ENCODE measurements at places on chromosomes 1 and 21. TPM values are rescaled to one million over a fixed set of nuclear protein-coding genes. Genes with fewer than 3 reads are reported as not detected.

The FCRL6 gene
- total RNA-seq: not detected

The KCNJ6 gene
- 0.36 TPM for total RNA-seq

The AK2 gene
- total RNA-seq: 120 TPM

DNA sequence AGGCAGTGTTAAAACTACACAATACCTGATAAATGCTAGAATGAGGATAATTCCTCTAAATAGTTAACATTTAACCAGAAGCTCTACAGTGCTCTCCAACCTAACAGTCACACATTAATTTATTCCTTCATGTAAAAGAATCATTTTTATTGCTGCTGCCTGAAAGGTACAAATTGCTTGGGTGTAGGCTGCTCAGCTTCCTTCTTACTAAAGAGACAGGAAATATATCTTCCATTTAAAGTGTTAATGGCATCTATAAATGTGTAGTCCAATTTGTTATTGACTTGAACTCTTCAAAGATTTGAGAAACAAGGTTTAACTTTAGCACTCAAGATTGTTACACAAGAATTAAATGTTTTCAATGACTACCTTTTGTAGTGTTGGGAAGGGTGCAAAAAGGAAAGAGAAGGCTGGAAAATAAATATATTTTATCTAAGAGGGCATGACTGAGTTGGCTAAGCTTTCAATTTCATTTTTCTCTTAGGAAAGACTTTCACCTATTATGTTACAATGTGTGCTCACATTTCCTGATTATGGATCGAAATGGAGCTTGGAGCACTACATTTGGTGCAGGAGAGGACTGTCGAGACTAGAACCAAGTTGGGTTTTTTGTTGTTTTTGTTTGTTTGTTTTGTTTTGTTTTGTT is 105.5 kb upstream of the CACYBP start:
- no peaks in the 10 kb centered on the region for H3K36me3 ChIP-seq
- DNase-seq: no peak
- H3K4me1 ChIP-seq: no peaks in the 10 kb centered on the region
- no peaks in the 10 kb centered on the region for H3K27me3 ChIP-seq
- H3K27ac ChIP-seq: no peak overlapping the region
- H3K4me3 ChIP-seq: no peak overlapping the region

GRCh38 chr1:200921571-200922110 is 26.9 kb downstream of the INAVA start:
- H3K4me1 ChIP-seq: no peaks in the 10 kb centered on the region
- H3K27ac ChIP-seq: no peak overlapping the region
- no peak for DNase-seq
- no peaks in the 10 kb centered on the region for H3K27me3 ChIP-seq

DNA sequence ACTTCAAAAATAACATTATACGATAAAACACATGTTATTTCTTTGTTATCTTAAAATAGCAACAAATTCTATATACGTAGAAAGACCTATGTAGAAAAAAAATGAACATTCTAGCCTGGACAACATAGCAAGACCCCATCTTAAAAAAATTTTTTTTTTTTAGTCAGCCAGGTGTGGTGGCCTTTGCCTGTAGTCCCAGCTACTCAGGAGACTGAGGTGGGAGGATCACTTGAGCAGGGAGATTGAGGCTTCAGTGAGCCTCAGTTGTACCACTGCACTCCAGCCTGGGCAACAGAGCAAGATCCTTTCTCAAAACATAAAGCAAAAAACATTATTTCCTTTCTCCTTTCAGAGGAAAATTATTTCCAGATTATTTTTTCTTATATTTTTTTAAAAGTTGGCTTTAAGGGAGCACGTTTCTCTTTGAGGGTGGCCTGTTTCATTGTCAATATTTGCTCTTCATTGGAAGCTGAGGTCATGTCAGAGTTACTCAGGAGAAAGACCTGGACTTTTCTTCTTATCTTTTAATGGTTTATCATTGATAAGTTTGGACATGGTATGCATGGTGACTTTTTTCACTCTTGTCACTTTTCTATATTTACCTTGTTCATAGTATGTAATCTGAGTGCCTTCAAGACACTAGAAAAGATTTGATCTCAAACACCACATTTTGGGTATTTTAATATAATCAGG is 32.0 kb downstream of the NFIA start:
- H3K27ac ChIP-seq: no peak overlapping the region
- H3K36me3 ChIP-seq: no peaks in the 10 kb centered on the region
- H3K27me3 ChIP-seq: no peaks in the 10 kb centered on the region
- no peak for DNase-seq

- H3K36me3 ChIP-seq: no peaks in the 10 kb centered on the region
- peak; percentile 28 for DNase-seq
- H3K4me1 ChIP-seq: no peaks in the 10 kb centered on the region
These were observed 550 bp downstream of the TRIM33 start for GRCh38 chr1:114510274-114511031.

DNA sequence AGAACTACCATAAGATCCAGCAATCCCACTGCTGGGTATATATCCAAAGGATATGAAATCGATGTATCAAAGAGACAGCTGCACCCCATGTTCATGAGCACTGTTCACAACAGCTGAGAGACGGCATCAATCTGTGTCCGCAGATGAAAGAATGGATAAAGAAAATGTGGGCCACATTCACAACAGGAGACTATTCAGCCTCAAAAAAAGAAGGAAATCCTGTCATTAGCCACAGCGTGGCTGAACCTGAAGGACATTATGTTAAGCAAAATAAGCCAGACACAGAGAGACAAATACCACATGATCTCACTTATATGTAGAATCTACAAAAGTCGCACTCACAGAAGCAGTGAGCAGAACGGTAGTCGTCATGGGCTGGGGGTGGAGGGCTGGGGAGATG is 99.2 kb upstream of the IFFO2 start:
- no peaks in the 10 kb centered on the region for H3K4me1 ChIP-seq
- no peak overlapping the region for H3K4me3 ChIP-seq
- no peaks in the 10 kb centered on the region for H3K27me3 ChIP-seq
- DNase-seq: no peak
- no peak overlapping the region for H3K27ac ChIP-seq
- H3K36me3 ChIP-seq: no peaks in the 10 kb centered on the region

GRCh38 chr21:38323721-38324531 is 67.1 kb downstream of the KCNJ15 start:
- no peak overlapping the region for H3K4me3 ChIP-seq
- H3K36me3 ChIP-seq: no peaks in the 10 kb centered on the region
- H3K4me1 ChIP-seq: no peaks in the 10 kb centered on the region
- H3K27me3 ChIP-seq: no peaks in the 10 kb centered on the region

- no peaks in the 10 kb centered on the region for H3K27me3 ChIP-seq
- no peaks in the 10 kb centered on the region for H3K36me3 ChIP-seq
- H3K4me1 ChIP-seq: peaks cover 6% of the 10 kb centered on the region
These were observed 80.3 kb upstream of the ARTN start for GRCh38 chr1:43853161-43853921.

The OR14K1 gene
- total RNA-seq: 0.91 TPM

DNA sequence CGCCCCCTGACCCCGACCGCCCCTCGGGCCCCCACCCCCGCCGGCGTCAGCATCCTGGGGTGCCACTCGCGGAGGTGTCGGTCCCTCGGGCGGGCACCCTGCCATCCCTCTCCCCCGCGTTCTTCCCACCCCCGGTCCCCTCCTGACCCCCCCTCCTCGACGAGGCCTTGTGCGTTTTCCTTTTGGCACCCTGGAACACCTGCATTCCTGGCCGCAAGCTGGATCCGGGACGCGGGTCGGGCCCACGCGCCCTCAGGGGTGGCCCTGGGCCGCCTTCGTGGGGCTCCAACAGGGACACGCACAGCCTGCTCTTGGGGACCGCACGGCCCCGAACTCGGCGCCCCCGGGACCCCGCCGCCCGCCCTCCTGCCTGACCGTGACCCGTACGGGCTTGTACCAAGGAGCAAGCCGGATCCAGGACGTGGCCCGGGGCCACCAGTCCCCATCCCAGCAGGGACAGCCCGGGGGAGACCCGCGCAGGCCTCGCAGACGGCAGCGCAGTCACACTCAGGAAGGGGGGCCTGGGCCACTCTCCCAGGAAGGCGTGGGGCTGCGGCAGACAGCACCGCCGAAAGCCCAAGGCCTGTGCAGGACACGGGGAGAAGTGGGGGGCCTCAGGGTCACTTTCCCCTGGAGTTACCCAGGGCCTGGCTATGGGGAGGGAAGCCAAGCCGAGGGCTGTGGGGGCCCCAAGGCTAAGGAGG is 579 bp upstream of the SLC19A1 start:
- DNase-seq: no peak
- H3K4me3 ChIP-seq: peak overlapping the region; percentile 76
- no peaks in the 10 kb centered on the region for H3K36me3 ChIP-seq
- peaks cover 4% of the 10 kb centered on the region for H3K4me1 ChIP-seq
- H3K27me3 ChIP-seq: no peaks in the 10 kb centered on the region

DNA sequence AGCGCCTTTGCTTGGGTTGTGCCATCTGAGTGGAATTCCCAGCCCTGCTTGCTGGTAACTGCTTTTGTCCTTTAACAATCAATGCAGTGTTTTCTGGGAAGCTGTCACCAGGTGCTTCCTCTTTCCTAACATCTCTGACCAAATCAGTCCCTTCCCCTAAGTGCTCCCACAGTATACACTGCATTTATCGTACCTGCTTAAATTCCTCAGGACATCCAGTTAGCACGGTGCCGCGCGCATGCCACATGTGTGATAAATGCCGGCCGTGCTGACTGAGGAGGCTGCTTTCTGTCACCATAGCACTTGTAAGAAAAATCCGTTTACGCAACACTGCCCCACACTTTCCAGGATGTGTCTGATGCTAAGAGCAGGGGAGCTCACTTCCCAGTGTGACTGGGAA is 115.4 kb downstream of the BCAR3 start:
- DNase-seq: no peak
- no peaks in the 10 kb centered on the region for H3K36me3 ChIP-seq
- H3K4me3 ChIP-seq: no peak overlapping the region
- no peaks in the 10 kb centered on the region for H3K4me1 ChIP-seq
- H3K27me3 ChIP-seq: no peaks in the 10 kb centered on the region
- no peak overlapping the region for H3K27ac ChIP-seq

DNA sequence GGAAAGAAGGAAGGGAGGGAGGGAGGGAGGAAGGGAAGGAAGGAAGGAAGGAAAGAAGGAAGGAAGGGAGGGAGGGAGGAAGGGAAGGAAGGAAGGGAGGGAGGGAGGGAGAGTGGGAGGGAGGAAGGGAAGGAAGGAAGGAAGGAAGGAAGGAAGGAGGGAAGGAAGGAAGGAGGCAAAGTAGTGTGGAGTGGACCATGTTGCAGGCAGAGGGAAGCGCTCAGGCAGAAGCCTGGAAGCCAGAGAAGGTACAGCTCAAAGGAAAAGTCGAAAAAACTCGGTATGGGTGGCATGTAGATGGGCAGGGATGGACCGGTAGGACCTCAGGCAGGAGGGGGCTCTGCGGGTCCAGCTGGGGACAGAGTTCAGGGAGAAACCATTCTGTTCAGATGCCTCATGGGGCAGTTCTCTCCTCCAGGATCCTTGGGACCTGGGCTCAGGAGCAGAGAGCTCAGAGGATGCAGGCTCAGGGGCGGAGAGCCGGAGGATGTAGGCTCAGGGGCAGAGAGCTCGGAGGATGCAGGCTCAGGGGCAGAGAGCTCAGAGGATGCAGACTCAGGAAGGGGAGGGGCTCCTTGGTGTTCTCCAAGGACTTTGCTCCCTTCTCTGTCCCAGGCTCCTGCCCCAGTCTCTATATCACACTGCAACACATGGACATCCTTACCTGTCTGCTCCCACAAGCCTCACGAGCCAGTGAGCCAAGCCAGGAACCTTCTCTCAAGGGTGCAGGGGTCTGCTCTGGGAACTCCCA is 13.6 kb upstream of the PADI3 start:
- H3K27ac ChIP-seq: no peak overlapping the region
- no peak for DNase-seq
- H3K36me3 ChIP-seq: no peaks in the 10 kb centered on the region
- no peaks in the 10 kb centered on the region for H3K27me3 ChIP-seq
- no peak overlapping the region for H3K4me3 ChIP-seq
- H3K4me1 ChIP-seq: peaks cover 5% of the 10 kb centered on the region

DNA sequence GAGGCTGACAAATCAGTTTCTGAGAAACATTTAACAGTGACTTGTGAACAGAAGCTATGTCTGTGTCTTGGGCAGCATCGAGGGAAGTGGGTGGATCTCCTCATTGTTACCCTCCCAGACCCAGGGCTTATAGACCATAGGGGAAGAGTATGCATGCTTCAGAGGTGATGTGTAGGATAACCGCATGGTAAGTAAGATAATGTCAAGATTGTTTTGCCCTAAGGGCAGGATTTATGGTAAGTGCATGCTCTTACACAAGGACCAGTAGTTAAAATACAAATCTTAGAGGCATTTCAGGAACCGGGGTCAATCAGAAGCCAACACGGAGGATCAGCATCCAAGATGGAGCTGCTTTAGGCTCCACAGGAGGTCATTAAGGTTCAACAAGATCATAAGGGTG is 7.7 kb upstream of the PRMT2 start:
- H3K4me1 ChIP-seq: no peaks in the 10 kb centered on the region
- no peaks in the 10 kb centered on the region for H3K27me3 ChIP-seq

GRCh38 chr1:240468656-240469055 is 143.3 kb downstream of the GREM2 start:
- no peaks in the 10 kb centered on the region for H3K27me3 ChIP-seq
- H3K36me3 ChIP-seq: no peaks in the 10 kb centered on the region
- H3K4me3 ChIP-seq: no peak overlapping the region
- H3K4me1 ChIP-seq: no peaks in the 10 kb centered on the region
- no peak for DNase-seq

GRCh38 chr1:70718086-70718630 is 307.1 kb downstream of the CTH start:
- H3K4me1 ChIP-seq: no peaks in the 10 kb centered on the region
- H3K4me3 ChIP-seq: no peak overlapping the region
- H3K36me3 ChIP-seq: no peaks in the 10 kb centered on the region
- H3K27me3 ChIP-seq: no peaks in the 10 kb centered on the region

The OR10Z1 gene
- not detected for total RNA-seq

DNA sequence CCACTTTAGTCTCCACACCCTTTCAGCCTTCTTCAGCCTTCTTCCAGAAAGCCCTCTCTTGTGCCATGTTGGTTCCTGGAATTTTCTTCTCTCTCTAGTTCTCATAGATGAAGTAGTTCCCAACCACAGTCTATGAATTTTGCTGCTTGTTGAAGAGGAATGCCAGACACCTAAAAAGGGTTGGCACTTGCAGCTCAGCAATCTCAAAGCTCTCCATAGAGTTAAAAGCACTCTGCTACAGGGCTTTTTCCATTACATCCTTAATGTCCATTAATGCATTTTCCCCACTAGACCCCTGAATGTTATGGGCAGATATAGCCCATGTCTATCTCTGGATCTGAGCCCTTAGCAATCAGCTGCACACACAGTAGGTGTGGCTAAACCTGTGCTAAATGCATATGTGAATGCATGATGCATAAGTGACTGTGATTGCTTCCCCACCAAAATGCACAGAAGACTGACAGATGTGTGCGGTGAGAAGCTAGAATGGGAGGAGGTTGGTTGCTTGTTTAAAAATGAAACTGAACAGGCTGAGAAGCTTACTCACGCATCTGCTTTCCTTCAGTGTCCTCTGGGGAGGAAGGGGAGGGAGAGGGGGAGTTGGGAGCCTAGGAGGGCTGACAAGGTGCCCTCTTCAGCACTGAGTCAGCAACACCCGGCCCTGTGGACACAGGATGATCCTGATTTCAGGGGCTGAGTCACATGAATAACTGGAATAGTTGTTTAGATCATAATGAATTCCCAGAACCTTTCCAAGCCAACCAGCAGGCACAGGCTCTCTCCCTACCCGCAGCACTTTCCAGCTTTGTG is 146.1 kb upstream of the FGGY start:
- peak overlapping the region; percentile 11 for H3K27ac ChIP-seq
- H3K27me3 ChIP-seq: no peaks in the 10 kb centered on the region
- H3K36me3 ChIP-seq: no peaks in the 10 kb centered on the region
- DNase-seq: no peak
- no peaks in the 10 kb centered on the region for H3K4me1 ChIP-seq

The F11R gene
- total RNA-seq: 43.6 TPM

The SPATA46 gene
- total RNA-seq: not detected

The ANGPTL1 gene
- 11.3 TPM for total RNA-seq

- no peak overlapping the region for H3K4me3 ChIP-seq
- no peak overlapping the region for H3K27ac ChIP-seq
- DNase-seq: no peak
- H3K27me3 ChIP-seq: no peaks in the 10 kb centered on the region
- H3K36me3 ChIP-seq: no peaks in the 10 kb centered on the region
These were observed 36.2 kb upstream of the HFM1 start for GRCh38 chr1:91440847-91441246.

Measured in prostate gland (tissue), 2 donors.